ENCODE measurements at places on chromosomes 1 and 21.
A peak's percentile ranks its signal among the peaks of the same experiment; 100 is the strongest.

- no peak for DNase-seq
Measured at GRCh38 chr1:93694039-93694438, 12.4 kb upstream of the BCAR3 start.

DNA sequence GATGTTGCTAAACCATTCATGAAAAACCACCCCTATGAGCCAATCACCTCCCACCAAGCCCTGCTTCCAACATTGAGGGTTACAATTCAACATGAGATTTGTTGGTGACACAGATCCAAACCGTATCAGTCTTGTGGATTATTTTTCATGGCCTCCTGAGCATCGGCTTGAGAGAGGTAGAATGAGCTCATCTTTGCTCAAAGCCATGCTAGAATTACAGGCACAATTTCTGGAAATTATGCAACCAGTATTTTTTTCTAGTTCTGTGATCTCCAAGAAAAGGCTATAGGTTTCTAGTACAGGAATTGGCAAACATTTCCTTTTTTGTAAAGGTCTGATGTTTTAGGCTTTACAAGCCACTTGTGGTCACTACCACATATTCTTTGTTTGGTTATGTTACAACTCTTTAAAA is 219.4 kb downstream of the DUSP10 start:
- DNase-seq: no peak

DNA sequence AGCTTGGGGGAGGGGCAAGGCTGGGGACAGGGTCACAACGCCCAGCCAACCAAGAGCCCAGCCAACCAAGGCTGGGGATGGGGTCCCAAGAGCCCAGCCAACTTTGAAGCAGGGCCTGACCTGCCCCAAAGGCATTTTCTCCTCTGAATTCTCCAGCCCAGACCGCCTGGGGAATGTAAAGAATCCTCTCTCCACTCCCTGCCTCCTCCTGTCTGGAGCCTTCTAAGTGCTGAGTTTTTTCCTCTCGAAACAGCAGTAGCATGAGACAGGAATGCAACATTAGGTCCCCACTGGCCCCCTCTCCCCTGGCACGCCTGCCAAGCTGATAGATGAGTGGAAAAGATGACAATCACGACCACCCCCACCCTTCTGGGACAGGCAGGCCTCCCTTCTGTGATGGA is 17.0 kb downstream of the C1orf198 start:
- DNase-seq: no peak

GRCh38 chr1:182279724-182280503 is 111.7 kb downstream of the GLUL start:
- DNase-seq: no peak

- no peak for DNase-seq
Measured at GRCh38 chr1:55916907-55917306, 662.5 kb downstream of the PLPP3 start.

GRCh38 chr21:46268371-46268770 is 17.0 kb downstream of the MCM3AP start:
- no peak for DNase-seq

DNA sequence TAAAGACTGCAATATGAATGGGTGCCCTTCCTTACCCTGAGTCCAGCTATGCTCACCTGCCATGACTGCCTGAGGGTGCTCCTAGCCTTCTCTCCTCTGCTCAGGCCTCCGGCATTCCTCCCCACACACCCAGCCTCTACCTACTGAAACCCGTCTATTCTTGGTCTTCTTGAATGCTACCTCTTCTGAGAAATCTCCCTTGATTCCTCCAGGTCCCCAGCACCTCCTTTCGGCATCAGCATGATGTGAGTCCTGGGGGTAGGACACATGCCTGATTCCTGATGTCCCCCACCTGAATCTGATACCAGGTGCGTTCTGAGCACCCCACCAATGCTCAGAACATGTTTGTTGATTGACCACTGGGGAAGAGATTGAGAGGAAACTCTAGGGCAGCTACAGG is 8.6 kb downstream of the LDLRAD1 start:
- DNase-seq: no peak

DNA sequence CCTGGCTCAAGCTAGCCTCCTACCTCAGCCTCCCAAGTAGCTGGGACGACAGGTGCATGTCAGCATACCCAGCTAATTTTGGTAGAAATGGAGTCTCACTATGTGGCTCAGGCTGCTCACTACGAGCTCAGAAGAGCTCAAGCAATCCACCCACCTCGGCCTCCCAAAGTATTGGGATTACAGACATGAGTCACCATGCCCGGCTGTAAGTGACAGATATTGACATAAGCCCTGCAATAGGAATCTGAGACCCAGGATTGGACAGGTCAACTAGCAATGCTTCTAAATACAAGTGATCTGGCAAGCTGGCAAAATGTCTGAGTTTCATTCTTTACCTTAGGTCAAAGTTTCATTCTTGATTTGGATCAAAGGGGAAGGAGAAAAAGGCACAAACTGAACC is 40.5 kb upstream of the H6PD start:
- DNase-seq: no peak

DNA sequence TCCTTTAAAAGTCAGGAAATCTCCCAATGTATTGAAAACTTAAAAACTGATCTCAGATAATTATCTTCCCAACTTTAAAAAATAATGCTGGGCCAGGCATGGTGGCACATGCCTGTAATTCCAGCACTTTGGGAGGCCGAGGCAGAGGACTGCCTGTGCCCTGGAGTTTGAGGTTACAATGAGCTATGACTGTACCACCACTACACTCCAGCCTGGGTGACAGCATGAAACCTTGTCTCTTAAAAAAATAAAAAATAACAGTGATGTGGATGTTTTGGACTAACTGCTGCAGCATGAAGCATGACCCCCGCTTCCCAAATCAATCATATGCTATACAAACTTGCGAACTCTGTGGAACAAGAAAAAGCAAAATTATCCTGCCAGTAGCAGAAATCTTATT is 186.3 kb downstream of the RERE start:
- no peak for DNase-seq

GRCh38 chr21:36350282-36350910 is 30.4 kb downstream of the MORC3 start:
- DNase-seq: no peak

DNA sequence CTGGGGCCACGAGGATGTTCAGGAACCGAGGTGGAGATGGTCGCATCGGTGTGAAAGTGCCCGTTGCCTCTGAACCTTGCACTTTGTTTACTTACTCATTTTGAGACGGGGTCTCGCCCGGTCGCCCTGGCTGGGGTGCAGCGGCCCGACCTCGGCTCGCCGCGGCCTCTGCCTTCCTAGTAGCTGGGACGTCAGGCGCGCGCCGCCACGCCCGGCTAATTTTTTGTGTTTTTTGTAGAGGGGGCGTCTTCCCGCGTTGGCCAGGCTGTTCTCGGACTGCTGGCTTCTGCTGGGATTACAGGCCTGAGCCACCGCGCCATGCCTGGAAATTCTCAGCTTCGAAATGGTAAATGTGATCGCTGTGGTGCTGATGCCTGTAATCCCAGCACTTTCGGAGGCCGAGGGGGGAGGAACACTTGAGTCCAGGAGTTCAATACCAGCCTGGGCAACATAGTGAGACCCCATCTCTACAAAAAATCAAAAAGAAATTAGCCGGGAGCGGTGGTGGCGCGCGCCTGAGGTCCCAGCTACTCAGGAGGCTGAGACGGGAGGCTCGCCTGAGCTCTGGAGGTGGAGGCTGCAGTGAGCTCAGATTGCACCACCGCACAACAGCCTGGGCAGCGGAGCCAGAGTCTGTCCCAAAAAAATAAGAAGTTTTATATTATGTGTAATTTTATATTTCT is 684 bp upstream of the MRPL20 start:
- DNase-seq: no peak

GRCh38 chr1:158932171-158932570 is 819 bp downstream of the PYHIN1 start:
- DNase-seq: no peak

DNA sequence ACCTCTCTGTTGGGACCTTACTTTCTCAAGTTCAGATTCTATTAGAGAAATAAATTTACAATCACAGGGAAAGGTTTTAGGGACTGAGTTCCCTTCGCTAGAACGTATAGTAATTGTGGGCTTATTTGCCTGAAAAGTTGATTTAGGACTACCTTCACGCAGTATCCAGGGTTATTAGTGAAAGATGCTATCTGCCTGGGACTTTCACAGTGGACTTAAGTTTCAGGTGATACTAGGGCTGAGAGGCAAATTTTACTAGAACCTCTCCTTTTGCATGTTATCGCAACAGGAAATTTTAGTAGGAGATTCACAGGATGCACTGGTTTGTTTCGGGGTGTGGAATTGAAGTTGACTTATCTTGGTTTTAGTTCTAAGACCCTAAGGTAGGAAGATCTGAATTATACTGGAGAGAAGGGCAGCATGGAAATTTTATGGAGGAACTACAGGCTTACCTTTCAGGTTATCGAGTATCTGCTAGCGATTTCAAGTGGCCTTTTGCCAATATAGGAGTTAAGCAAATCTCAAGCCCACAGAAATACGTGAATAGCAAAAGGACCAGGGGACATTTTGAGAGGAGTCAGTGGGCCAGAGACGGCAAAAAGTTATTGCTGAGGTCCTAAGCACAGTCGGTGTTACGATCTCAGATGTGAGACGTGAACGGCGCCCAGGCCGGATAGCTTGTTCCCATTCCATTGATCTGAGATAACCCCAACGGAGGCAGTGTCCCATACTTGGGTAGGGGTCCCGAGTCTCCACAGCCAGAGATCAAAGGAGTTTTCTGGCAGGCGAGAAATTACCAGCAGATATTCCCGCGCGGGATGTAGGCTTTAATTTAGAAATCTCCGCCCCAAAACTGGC is 723 bp upstream of the GNAI3 start:
- DNase-seq: no peak

DNA sequence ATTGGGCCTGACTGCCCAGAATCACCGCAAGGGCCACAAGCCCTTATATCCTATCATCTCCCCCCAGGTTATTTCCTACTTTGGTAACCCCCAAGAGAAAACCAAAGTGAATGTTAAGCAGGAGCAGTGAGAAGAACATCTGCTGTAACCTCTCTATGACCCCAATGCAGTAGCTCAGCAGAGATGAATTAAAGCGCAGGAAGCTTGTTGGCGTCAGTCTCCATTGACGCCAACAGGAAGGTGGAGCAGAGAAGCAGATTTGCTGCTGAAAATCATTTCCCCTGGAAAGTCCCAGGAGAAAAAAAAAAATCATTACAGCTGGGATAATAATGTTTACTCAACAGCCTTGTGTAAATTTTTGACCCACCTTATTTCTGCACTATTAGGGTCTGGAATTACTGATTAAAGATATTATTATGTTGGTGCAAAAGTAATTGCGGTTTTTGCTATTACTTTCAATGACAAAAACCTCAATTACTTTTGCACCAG is 33.2 kb upstream of the FAM163A start:
- no peak for DNase-seq

DNA sequence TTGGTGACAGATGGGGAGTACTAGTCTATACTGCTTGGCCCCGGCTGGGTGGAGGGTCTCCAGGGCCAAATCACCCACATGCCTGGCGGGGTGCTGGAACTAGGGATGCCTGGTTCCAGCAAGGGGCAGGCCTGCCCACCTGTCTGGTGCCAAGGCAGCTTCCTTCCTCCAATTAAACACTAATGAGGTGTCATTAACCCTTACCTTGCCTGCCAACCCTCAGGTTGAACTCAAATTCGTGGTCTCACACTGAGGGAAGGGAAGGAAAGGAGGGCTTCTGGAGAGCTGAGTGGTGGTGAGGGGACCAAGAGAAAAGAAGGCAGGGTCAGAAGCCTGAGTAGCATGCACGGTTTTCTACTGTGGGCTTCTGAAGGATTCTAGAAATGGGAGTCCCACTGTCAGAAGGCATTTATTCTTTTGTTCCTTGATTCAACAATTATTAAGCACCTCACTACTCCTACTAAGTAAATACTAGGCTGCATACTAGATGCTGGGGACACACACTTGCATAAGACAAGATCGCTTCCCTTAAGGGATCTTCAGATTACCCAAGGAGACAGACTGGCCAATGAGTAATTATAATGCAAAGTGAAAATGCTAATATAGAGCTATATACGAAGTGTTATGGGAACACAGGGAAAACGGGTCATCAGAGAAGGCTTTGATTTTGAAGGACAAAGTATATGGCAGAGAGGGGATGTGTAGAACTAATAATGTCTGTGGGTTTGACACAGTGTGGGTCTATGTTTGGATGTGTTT is 5.9 kb upstream of the EFNA3 start:
- no peak for DNase-seq

DNA sequence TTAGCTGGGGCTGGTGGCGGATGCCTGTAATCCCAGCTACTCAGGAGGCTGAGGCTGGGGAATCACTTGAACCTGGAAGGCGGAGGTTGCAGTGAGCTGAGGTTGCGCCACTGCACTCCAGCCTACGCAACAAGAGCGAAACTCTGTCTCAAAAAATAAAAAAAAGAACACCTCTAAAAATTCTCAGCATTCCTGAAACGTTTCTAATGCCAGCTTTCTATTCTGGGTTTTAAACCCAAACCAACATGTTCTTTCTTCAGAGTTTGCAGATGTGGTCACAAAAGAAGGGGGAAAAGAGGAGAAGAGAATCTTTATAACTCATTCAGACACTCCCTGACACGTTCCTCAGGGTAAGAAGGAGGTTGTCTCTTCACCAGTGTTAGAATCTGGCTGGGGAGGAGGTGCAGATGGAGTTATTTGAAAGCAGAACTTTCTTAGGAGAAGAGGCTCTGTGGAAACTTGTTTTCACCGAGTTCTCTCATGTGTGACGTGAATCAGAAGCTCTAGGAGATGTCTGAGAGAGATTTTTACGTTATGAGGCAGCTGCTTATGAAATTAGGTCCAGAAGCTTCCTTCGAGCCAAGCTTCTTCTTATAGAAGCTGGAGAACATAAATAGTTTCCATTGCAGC is 17.8 kb upstream of the CNR2 start:
- no peak for DNase-seq

- DNase-seq: peak; percentile 27
Measured at GRCh38 chr1:236143104-236143948, 987 bp downstream of the GPR137B start.

- no peak for DNase-seq
Measured at GRCh38 chr1:77406661-77407060, 124.8 kb downstream of the AK5 start.

GRCh38 chr1:112925015-112925414 is 31.0 kb downstream of the SLC16A1 start:
- DNase-seq: no peak

GRCh38 chr1:217660353-217661062 is 29.4 kb downstream of the SPATA17 start:
- no peak for DNase-seq

DNA sequence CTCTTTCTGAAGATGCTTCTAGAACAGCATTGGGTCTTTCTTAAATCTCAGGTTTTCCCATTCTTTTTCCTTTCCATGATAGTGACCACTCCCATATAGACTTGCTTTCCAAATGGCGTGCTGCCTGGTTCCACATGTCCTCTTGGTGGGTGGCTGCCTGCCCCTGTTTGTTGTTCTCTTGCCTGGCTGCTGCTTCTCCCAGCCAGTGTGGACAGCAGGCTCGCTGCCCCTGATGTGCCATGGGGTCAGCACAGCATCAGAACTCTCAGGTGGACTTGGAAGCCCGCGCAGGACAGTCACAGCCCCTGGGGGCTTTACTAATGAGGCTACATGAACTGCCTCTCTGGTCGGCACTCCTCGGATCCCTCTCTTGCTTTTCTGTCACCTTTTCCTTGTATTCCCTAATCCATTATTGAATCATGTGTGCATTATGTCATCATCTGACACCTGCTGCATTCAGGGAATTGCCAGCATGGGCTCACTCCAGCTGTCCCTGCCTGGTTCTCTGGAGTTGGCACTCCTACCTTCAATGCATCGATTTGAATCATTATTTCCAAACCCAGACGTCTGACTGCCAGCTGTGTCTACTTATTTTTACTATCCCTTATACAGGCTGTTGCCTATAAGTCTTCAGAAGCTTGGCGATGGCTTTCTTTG is 100.5 kb upstream of the COA6 start:
- no peak for DNase-seq

Data from stimulated activated CD4-positive, alpha-beta T cell treated with anti-CD3 and anti-CD28 coated beads, Interleukin-4, amount 100 ng/mL, for 4 hours (primary cell).